ENCODE measurements at places on chromosomes 11 and 22.

- DNase-seq, result no peak
Measured at GRCh38 chr22:29727131-29727523, 7.3 kb downstream of the CABP7 start.

- no peak for DNase-seq
Measured at GRCh38 chr22:35346596-35347220, 34.2 kb upstream of the HMOX1 start.

DNA sequence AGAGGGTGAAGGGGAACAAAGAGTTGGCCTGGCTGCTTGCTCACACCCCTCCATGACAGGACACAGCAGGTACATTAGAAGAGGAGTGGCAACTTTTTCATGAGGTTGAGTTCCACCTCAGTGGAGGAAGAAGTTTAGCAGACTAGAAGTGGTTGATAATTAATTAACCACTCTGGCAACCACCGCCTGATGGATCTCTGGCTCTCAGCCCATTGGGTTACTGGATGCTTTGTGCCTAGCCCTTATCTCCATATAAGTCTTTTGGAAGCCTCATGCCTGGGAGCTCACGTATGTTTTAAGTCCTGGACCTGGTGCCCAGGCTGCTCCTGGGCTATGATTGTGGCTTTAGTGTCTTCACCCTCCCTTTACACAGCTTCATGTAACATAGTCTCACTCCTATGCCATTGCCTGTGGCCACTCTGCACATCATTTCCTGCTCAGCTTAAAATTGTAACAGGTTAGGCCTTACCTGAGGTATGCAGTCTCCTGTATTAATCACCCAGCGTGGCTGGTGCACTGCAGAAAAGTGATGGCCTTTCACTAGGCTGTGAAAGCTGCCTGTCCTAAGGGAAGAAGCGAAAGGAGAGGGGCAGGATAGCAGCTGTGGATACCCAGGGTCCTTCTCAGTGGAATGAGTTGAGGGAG is 72.7 kb upstream of the CRTAM start:
- DNase-seq, result no peak

DNA sequence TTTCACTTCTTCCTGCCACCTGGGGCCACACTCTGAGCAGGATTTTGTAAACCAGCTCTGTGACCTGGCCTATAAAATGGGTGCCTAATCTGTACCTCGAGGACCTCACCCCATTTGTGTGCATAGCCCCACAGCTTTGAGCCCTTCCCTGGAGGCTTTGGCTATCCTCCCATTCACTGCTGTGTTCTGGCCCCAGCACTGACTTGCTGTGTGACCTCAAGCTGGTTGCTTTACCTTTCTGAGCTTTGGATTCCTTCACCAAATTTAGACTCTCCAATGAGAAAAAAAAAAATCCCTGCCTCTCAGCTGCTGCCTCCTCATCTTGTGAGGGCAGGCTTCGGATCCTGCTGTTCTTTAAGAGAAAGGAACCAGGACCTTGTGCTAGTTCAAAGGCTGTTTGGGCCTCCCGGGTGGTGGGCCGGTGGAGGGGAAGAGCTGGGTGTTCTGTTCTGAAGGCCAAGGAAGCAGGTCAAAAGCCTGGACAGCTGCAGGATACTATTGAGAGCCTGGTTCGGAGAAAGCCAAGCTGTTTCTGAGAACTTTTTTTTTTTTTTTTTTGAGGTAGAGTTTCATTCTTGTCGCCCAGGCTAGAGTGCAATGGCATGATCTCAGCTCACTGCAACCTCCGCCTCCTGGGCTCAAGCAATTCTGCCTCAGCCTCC is 1.1 kb upstream of the PYGM start:
- DNase-seq, result no peak

GRCh38 chr11:94776351-94777321 is 8.5 kb downstream of the AMOTL1 start:
- DNase-seq, result no peak

GRCh38 chr11:88174709-88175568 is at the start of gene RAB38:
RAB38 (minus strand) TSS chr11:88175443; CDS start chr11:88175384, 59 bp downstream.
- DNase-seq, result no peak

Measured in activated naive CD4-positive, alpha-beta T cell (primary cell).